ENCODE measurements at places on chromosomes 2 and 18. TPM values are rescaled to one million over a fixed set of nuclear protein-coding genes. Genes with fewer than 3 reads are reported as not detected.
A peak's percentile ranks its signal among the peaks of the same experiment; 100 is the strongest.

CIDEA gene
- total RNA-seq, result not detected

GREB1L gene
- total RNA-seq, result not detected

ALPI gene
- total RNA-seq, result not detected

KLHL29 gene
- under 0.01 TPM for total RNA-seq

RSAD2 gene
- total RNA-seq, result 17.2 TPM

STARD7 gene
- total RNA-seq, result 86.7 TPM

PDCL3 gene
- total RNA-seq, result 7.0 TPM

CGREF1 gene
- total RNA-seq, result 9.2 TPM

REG3G gene
- total RNA-seq, result not detected

CCDC148 gene
- not detected for total RNA-seq

SCN9A gene
- total RNA-seq, result 29.9 TPM

DNA sequence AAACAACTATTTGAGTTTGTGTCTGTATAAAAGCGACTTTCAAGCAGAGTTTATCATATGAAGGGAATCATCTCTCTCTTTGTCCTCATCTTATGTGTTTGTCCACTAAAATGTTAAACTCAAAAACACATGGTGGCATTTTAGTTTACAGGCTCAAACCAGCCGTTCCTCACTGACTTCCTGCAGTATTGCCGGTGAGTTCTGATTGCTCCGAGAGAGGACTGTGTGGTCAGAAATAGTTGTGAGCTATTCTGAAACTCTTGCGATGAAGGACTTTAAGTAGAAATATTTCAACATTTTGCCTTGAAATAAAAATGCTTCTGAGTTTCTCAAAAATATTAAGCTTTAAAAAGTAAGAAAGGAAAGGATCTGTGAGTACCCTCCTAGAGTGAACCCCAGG lies 163.2 kb upstream of the CAVIN2 start:
- no peak for DNase-seq

- DNase-seq, result no peak
Observed at GRCh38 chr2:165567273-165567672, 97.8 kb downstream of the CSRNP3 start.

DNA sequence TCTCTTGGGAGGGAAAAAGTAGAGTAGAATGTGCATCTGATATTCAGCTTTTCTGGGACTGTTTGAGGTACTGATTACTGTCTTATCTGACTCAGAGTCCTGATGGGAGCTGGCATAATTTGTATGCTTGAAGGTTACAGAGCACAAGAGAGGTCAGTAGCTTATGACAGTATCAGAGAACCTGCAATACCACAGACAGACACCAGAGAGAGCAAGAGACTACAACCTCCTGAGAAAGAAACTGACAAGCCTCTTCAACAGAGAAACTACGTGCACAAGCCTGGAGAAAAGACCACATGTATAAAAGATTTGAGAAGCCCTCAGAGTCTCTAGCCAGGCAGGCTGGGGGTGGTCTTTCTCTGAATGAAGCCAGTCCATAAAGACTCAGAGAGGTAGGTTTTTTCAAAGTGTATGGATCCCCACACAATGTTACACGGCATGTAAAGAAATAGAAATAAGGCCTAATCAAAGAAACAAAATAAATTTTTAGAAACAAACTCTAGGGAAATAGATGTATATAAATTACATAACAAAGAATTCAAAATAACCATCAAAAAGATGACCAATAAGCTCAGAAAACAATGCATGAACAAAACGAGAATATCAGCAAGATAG lies 568.3 kb downstream of the LRRTM4 start:
- no peak for DNase-seq

- DNase-seq, result no peak
Observed at GRCh38 chr2:60247471-60247870, 306.0 kb downstream of the BCL11A start.

DNA sequence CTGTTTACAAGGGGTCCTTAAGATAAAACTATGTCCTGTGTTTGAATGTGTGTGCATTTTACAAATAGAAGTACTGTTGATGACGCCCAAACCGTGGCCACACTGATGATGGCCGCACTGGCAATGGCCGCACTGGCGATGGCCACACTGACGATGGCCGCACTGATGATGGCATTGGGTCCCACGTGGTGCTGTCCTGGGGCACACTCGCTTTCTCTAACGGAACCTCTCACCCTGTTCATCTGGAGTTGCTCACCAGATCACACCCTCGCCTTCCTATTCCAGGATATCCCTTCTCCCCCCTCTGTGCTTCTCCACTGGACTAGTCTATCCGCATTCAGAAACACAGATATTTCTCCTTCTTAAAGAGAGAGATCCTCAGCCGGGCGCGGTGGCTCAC lies 192.4 kb downstream of the EIPR1 start:
- no peak for DNase-seq

GRCh38 chr2:148909114-148909513 lies 34.1 kb downstream of the KIF5C start:
- no peak for DNase-seq

DNA sequence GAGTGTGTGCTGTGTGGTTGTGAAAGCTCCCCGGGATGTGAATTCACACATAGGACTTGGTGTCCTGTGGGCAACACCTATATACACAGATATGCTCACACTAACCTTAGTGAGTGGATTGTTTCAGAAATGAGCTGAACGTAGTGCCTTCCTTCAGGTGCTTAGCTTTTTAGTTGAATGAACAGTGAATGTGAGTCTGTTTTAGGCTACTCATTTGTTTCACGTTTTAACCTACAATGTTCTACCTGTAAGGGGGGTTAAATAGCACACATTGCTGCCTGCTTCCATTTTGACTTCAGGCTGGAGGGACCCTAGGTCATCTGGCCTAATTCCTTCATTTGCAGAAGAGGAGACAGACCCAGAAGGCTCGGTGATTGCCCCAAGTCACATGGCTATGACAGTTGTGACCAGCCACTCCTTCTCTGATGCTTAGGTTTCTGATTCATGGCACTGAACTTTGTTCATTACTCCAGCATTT lies 1.0 kb downstream of the PLEK start:
- peak; percentile 35 for DNase-seq

DNA sequence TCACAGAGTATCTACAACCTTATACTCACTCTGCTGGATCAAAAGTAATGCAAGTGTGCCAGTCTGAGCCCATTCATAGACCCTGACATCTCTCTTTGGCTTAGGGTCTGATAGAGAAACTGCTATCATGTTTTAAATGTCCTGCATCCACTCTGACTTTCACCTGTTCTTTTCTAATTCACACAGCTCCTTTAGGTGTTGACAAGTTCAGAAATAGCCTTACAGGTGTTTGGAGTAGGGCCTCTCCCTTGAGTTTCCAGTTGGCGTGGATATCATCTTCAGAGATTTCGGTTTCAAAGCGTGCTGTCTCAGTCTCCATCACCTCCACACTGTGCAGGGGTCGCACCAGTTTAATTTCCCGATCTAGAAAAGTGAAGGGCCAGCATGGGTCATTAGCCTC lies 150.3 kb downstream of the PLEKHA3 start:
- no peak for DNase-seq

DNA sequence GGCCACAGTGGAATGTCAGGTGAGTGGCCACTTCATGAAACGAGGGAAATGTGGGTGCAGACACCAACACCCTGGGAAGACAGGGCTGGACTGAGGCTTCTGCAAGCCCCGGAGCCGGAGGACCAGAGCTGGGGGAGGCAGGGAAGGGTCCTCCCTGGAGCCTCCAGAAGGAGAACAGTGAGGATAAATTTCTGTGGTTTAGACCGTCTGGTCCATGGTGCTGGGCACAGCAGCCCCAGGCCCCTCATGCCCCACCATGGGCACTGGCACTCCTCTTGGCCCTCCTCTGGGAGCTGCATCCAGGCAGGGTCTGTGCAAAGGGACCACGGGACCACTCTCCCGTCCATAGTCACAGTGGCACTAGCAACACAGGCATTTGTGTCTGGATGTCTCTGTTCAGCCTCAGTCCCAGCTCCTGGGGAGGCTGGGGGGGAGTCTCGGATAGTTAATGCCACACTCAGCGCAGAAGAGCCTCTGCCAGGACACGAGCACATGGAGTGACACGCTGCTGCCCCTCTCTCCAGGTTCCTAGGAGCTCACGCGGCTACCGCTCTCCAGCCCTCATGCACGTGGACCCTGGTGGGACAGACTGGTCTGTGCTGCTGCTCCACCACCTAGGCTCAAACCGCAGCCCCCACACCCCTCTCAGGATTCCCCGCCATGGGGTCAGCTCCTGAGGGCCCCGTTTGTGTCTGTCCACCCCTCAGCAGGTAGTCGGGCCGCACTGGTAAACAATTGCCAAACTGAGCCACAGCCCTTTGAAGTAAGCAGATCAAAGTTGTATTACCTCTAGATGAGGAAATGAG lies 305.9 kb upstream of the SALL3 start:
- no peak for DNase-seq

GRCh38 chr18:23240609-23240930 lies 105.3 kb downstream of the CABLES1 start:
- no peak for DNase-seq

DNA sequence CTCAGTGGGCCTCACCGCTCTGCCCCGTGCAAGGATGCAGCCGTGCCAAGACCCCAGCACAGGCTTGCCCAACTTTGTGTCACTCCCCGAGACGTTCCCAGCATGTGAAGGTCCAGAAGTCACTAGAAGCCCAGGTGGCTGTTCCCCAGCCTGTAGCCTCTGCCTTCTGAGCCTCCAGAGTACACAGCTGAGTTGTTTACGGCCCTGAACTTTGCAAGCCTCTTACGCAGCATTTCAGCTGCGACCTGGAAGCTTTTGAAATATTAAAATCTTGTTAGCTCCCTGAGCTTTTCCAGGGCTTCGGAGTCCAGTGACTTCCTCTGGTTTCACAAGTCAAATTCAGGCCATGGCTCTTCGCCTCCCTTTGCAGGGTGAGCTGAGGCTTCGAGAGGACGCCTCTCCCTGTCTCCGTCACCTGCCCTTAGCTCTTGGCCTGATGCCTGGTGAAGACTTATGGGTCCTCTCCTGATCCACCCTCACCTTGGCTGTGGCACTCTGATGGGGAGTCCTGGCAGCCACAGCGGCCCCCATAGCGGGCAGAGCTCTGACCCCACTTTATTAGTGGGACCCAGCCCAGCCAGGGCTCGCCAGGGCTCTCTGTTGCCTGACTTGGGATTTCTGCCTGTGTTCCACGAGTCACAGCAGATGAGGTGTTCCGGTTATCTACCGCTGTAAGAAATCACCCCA lies 76.5 kb upstream of the HPCAL1 start:
- no peak for DNase-seq

GRCh38 chr2:29485631-29486030 lies 370.4 kb downstream of the CLIP4 start:
- no peak for DNase-seq

DNA sequence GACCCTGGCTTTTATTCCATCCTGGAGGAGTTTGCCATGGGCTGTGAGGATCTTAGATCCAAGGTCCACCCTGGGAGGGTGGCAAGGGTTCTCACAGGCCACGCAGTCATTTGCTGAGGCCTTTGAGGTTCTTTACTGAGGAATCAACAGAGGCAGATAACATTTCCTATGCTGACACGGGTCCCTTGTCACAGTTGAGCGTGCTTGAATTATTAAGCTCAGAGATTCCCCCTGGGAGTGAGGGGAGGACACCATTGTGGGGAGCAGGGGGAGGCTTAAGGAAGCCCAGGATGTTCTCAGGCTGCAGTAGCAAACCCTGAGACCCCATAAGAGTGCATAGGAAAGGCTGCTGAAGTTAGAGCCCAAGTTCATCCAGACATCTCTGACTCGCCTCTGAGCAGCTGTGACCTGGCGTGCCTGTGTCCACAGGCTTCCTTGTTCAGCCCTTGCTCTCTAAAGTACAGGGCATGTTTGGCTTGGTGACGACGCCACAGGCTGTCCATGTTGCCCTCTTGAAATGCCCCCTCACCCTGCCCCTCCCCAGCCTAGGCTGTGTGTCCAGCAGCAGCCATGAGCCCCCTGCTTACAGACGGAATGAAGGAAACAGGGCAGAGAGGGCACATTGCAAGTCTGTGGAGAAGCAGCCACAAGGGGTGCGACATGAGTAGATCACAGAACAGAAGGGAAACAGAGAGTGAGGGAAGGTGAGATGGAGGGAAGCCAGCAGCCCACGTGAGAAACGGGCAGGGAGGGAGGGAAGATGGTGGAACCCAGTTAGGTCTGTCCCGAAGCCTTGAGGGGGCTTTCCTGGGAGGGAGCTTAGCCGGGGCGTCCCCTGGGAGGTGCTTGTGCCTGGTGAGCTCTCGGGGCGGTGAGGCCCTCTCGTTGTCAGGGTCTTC lies 34.0 kb downstream of the NAPG start:
- DNase-seq, result peak; percentile 22

DNA sequence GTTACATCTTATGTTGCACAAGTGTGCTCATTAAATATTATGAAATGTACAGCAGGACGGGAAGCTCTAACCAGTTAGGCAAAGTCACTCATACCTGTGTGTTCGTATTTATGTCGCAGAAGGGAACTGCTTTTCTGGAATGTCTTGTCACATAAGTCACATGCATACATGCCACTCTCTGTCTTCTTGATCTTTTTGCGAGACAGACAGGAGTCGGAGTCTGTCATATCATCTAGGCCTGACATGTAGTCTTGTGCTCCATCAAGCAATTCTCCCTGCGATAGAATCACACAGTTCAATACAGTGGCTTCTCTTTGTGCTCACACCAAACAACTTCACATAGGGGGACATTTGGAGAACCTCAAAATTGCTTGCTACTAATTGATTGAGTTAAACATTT lies 123.6 kb downstream of the ZEB2 start:
- no peak for DNase-seq

DNA sequence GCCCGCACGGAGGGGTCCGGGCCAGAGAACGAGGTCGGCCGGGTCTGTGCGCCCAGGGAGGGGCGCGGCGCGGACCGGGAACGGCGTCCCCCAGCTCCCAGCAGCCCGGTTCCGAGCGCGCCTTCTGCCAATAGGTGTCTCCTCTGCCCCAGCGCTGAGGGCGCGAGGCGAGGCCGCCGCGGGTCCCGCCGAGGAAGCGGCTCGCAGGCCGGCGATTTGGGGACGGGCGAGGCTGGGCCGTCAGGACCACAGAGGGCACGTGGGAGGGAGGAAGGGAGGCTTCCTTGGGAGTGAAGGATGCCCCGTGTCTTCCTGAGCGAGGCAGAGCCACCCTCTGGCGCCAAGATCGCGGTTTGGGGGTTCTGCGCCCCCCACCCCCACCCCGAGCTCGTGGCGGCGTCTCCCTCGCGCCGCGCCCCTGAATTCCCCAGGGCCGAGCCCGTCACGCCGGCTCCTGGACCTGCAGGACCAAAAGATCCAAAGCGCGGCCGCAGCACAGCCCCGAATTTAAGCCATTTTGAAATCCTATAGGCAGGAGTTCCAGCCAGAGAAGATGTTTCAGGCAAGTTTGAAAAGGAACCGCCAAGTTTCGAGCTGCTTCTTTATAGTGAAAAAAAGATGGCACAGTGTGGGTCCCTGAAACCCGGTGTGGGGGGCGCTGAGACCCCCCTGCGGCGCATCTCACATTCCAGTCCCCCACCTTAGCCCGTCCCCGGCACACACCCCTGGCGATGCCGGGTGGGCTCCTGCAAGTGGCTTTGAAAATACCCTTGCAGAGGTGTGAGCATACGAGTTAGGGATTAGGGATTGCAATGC lies 909 bp downstream of the NFATC1 start:
- no peak for DNase-seq

- no peak for DNase-seq
Observed at GRCh38 chr2:30765876-30766470, 41.3 kb downstream of the CAPN13 start.

DNA sequence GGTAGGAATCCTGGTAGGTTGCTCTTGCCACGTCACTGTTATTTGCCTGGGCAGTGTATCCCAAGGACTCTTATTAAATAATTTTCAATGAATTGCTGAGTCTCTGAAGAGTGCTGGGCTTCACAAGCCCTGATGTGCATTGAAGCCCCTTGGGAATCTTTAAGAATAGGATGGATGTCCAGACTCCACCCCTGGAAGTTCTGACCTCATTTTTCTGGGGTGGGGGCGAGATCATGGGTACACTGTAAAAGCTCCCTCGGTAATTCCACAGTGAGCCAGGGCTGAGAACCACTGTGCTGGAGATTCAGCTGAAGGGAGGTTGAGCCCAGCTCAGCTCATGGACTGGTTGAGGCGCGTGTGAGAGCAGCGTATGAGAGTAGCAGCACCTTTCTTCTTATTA lies 140.2 kb downstream of the PIEZO2 start:
- DNase-seq, result no peak
